Fibroblast of skin of right biceps (primary cell): ENCODE measurements at places on chromosomes 4 and X.

DNA sequence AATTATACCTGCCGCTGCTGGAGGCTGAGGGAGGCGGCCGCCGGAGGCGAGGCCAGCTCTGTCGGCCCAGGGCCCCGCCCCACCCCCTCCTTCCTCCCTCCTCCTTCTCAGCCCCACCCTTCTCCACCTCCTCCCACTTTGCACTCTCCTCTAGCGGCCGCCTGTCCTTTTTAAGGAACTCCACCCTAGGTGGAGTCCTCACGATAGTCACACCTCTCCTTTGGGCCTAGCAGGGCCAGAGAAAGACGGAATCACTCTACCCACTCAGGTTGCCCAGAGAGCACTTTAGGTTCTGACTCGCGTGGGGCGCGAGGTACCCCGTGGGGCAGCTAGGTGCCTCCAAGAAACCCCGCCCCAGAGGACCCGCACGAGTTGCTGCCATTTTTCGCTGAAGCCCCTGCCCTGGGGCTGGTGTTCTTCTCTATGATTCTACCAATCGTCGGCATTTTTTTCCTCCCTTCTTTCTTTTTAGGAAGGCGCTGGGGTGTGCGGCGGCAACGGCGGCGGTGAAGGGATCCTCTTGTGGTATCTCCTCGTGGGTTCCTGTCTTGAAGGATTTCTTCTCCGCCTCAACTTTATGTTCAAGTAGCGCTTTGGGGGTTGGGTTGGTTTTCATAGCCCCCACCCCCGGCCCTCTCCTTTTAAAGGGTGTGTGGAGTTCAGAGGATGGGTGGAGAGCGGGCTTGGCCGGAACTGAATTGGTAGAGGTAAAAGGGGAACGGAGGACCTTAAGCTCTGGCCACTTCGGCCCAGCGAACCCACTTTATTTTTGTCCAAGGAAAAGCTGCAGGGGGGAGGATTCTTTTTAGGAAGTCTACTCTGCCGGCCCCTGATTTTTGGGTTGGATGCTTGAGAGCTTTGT is at the start of gene KLF8:
Gene KLF8, plus strand, starts transcription at position 136 of the 862 bp plus-strand sequence. CDS start 979 bp downstream, outside the sequence.
- peak; percentile 3 for DNase-seq

- DNase-seq = no peak
These were observed 24.1 kb downstream of the MSMO1 start for GRCh38 chr4:165351359-165352130.

DNA sequence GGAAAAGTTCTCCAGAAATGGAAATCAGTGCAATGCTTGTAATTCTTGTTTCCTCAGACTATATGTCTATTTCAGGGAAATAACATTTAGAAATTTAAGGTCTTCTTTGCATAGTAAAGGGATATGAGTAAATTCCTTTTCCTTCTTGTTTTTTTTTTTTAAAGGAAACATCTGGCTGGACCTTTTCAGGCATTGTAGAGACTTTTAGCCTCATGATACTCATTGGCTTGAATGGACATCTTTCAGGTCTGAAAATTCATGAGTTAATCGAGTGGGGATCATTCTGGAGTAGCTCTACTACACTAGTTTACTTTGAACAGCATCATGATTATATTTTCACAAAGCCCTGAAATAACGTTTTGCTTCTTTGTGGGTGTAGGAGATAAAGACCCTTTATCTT is 88.6 kb upstream of the CBLL2 start:
- DNase-seq = no peak

DNA sequence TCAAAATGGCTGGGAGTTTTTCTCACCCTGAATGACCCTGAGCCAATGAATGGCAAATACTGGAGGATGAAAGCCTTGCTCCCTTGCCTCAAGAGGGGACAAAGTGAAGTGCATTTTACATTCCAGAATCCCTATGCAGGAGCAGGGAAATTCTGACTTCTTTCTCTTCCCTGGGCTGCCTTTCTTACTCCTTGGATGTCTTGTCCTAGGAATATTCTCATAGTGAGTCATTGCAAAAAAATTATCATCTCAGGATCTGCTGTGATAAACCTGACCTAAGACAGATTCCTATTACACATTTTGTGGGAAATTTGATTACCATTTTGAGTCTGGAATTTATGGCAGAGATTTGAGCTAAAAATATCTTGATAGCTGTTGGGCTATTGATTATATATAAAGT is 199.9 kb downstream of the TMA16 start:
- peak; percentile 90 for DNase-seq

DNA sequence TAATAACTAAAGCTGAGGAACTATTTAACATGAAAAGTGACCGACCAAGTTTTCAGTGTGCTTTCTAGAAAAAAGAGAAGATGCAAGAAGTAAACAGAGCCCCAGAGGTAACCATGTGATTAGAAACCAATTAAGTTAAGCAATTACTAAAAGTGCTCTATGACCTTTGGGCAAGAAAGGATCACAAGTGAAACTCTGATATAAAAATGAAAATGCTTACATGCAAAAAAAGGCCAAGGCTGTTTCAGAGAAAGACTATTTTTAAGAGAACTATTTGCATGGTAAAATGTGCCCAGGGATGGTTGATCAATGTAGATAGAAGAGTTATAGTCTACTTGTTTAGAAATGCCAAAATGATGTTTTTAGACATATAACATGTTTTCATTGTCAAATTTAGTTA is 22.0 kb downstream of the KLHL15 start:
- no peak for DNase-seq

GRCh38 chrX:69531031-69531755 is 27.1 kb downstream of the NALF2 start:
- DNase-seq = no peak

- no peak for DNase-seq
These were observed 1.4 kb upstream of the PHF8 start for GRCh38 chrX:54045563-54046228.

DNA sequence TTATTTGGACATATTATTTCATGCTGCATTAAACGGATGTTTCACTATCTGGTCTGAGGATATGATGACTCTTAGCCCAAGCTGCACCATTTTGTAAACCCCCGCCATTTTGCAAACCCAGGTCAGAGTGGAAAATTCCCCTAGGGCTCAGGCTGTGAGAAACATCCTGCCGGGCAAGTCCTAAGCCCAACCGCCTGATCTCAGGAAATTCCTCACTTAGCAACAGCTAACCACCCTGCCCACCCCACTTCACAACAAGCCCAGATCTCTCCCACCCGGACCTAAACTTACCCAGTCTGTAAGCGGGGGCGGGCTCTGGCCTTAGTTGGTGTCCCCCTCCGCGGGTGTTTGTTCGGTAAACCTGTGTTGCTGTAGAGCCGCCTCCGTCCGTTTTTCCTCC is 2747.1 kb downstream of the PCDH7 start:
- DNase-seq = no peak

- no peak for DNase-seq
These were observed 34.0 kb upstream of the BMP15 start for GRCh38 chrX:50876551-50876950.

DNA sequence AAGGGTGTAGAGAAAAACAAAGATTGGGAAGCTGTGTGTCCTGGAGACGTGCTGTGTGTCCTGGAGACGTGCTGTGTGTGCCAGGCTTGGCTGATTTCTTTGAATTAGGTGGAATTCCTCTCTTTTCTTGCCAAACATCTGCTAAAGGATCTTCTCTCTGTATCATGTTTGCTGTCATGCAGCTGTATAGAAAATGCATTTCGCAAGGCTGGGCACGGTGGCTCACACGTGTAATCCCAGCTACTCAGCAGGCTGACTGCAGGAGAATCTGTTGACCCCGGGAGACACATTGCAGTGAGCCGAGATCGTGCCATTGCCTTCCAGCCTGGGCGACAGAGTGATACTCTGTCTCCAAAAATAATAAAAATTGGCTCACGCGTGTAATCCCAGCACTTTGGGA is 187.0 kb downstream of the CRLF2 start:
- DNase-seq = no peak

GRCh38 chr4:172983014-172983413 is 185.6 kb upstream of the GALNT7 start:
- peak; percentile 26 for DNase-seq

- DNase-seq = peak; percentile 39
These were observed 2.5 kb upstream of the PLP1 start for GRCh38 chrX:103774070-103774642.

- DNase-seq = no peak
These were observed 179.0 kb downstream of the PDGFC start for GRCh38 chr4:156792462-156793085.

DNA sequence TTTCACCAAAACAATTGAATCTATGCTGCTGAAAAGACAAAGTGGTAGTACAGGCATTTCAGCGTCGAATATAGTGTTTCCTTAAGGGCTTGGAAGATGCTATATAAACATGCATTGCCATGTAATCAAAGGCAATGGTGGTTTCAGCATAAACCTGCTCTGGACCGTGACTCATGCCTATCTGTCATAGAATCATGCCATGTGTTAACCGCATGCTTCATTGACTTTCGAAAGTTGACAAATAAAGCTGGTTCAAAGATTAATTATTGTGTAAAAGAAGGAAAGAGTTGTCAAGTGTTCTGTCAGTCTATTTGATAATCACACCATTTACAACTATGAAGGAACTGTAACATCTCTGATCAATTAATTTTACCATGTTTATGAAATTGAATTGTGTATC is 83.2 kb downstream of the FUNDC1 start:
- no peak for DNase-seq

DNA sequence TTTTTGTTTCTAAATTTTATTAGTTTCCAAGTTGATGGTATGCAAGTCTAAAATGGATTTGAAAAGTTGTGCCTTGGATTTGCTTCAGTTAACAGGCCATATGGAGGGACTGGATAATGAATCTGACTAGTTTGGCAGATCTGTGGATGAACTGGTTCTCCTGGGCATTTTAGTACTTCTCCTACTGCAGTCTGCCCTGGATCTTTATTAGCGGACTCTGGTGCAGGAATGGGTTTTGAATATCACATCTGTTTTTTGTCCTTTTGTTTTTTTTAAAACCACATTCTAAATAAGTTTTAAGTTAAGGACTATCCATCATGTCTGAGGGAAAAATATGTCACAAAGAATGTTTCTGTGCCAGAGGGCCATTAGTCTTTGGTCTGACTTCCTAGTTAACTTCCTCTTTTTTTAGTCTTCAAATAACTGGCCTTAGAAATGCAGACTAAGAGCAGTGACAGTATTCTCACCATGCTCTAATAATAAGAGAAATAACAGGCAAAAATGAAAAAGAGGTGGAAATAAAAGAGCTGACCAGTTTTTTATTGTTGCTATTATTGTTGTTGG is 13.9 kb upstream of the DCK start:
- DNase-seq = no peak

- DNase-seq = no peak
These were observed 282.0 kb downstream of the GALNTL6 start for GRCh38 chr4:172095161-172095560.
